ENCODE measurements at places on chromosomes 6 and 20.

DNA sequence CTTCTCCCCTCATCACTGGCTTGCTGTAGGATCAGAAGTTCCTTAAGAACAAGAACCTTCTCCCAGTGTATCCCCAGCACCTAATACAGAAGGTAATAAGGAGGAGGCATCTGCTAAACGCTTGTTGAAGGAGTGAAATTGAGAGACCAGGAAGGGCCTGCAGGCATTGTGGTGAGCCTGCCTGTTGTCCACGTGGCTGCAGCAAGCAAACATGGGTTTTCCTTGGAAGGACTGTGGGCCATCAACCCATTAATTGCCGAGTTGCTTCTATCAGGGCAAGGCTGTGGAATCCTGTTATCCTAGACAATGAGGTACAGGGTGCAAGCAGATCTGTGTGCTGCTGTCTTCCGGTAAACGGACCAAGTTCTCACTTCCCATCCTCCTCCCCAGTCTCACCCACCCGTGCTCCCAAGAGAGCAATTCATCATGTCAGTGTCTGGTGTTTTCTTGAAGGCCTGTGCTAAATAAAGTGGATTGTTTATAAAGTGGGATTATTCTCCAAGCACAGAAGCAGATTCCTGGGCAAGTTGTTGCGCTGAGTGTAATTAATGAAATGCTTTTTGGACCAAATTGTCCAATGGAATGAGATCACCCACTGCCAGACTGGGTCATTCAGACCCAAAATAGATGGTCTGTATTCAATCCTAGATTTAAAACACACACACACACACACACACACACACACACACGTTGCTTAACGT, 164.6 kb upstream of the CDYL start:
- DNase-seq: peak; percentile 58

GRCh38 chr6:30061858-30062458, 893 bp downstream of the POLR1H start:
- peak; percentile 36 for DNase-seq

GRCh38 chr6:157653521-157653920, 169.5 kb upstream of the SNX9 start:
- DNase-seq: no peak

- DNase-seq: no peak
Observed at GRCh38 chr20:59485576-59486454, 118.5 kb upstream of the PHACTR3 start.

DNA sequence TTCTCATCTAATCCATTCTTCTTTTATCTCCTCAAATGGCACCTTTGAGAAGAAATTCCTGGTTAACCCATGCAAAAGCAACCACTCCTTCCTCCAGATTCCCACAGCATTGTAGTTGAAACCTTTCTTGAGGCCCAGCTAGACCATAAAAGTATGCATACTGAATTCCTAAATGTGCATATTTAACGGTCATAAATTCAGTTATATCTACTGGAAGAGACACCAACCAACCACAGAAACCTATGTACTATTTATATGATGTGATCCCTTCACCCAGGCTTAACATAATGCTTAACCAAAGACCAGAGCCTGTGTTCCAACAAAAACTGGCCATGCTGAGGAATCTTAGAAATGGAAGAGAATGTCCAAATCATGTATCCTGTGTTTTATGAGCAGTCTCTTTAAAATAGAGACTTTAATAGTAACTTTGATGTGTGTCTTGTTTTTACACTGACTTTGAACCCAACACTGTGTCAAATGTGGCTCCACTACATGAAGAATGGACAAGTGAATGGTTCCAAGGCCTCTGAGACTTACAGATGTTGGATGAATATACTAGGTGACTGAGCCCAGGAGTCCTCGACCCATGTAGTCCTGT, 11.4 kb upstream of the TAF8 start:
- DNase-seq: no peak

DNA sequence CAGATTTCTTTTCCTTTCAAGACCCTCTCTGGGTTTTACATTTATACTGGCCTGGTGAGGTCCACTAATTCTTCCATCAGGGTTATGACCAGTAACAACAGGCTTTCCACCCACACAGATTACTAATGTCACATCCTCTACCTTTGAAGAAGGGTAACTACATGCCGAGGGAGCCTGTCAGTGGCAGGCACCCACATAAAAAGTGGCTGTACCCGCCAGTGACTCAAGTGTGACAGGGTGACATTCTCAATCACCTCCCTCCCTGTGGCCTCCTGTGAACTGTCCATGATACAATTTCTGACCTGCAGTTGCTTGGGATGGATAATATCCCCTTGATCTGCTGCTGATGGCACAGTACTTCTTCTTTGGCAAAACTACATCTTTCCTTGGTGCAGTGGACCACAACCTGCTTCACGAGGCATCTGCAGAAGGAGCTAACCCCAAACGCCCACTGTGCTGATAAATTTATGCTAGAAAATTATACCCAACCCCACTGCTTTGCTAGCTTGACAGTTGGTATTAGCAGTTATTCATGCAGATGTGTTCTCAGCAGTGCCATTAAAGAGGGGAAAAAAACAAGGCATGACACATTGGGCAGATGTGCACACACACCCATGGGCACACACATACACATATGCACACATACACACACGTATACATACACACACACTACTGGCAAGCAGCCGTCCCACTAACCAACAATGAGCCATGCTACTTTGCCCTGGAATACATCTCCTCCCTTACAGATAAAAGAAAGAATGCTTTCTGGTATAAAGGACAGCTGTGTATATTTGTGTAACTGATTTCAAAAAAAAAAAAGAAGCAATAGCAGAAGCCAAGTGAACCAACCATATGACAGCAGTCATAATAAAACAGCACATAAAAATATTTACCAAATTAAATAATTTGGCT, 20.8 kb downstream of the GFOD1 start:
- DNase-seq: no peak

- DNase-seq: peak; percentile 80
Observed at GRCh38 chr6:27332692-27333641, 20.9 kb upstream of the POM121L2 start.

DNA sequence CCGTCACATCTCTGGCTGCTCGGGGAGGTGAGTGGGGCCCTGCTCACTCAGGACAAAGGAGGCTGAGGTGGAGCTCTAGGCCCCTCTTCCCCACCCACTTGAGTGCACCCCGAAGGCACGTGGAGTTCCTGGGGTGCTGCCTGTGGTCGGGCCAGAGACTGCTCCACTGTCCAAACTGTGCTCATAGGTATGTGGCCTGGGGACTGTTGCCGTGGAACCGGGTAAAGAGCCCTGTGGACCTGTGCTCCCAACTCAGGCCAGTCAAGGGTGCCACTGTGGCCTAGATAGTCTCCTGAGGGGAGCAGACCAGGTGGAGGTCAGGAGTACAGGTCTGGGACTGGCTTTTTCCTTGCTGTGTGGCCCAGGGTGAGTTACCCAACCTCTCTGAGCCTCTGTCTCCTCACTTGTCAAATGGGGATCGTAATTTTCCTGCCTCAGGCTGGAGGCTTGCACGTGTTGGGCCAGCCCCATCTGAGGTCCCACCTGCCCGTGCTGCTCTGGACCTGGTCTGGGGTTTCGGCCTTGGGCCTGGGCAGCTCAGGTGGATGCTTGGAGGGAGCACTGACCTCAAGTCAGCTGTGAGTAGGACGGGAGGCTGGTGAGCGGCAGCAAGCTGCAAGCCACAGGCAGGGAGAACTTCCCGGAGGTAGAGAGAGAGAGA, 12.4 kb upstream of the NPBWR2 start:
- peak; percentile 3 for DNase-seq

DNA sequence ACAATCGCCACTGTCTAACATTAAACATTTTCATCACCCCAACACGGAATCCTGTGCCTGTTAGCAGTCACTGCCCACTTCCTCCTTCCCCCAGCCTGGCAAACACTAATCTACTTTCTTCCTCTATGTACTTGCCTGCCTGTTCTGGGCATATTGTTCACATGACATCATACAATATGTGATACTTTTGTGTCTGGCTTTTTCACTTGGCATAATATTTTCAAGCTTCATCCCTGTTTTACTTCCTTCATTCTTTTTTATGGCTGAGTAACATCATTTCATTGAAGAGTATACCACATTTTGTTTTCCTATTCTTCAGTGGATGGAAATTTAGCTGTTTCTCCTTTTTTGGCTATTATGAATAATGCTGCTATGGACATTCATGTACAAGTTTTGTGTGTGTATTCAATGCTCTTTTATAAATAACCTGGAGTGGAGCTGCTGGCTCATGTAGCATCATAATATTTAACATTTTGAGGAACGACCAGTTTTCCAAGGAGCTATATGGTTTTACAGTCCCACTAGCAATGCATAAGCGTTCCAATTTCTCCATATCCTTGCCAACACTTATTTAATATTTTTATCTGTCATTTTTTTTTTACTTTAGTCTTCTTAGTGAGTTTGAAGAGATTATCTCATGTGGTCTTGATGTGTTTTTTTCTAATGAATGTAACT, 360.1 kb downstream of the HDGFL1 start:
- no peak for DNase-seq

DNA sequence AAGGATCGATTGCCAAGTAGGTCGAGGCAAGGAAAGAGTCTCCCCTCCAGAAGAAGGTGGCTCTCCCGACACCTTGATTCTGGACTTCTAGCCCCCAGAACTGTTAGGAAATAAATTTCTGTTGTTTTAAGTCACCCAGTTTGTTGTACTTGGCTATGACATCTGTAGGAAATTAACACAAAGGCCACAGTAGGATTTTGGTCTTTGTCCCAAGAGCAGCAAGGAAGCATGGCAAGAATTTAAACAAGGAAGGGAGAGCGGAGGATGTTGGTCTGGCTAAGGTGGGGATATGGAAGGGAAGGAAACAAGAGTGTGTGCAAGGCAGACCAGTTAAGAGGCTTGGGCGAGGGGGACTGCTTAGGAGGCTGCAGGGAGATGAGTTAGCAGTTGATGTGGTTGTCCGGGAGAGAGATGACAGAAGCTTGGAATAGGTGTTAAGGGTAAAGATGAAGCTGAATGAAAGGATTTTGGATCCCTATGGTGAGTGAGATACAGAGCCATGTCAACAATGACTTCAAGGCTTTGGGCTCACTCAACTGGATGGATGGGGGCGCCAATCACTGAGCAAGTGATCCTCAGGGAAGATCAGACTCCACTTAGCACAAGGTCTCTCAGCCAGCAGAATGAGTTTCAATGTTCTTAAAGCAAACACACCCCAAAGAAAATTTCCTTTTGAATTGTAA, 140.5 kb upstream of the ZNF217 start:
- no peak for DNase-seq

GRCh38 chr20:57664476-57664875, 44.2 kb upstream of the ZBP1 start:
- no peak for DNase-seq

DNA sequence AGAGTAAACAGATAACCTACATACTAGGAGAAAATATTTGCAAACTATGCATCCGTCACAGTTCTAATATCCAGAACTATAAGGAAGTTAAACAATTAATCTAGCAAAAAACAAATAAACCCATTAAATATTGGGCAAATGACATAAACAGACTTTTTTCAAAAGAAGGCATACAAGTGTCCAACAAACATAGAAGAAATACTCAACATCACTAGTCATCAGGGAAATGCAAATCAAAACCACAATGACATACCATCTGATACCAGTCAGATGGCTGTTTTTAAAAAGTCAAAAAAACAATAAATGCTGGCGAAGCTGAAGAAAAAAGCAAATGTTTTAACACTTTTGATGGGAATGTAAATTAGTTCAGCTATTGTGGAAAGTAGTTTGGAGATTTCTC, 1117.7 kb upstream of the MAP3K7 start:
- peak; percentile 19 for DNase-seq

DNA sequence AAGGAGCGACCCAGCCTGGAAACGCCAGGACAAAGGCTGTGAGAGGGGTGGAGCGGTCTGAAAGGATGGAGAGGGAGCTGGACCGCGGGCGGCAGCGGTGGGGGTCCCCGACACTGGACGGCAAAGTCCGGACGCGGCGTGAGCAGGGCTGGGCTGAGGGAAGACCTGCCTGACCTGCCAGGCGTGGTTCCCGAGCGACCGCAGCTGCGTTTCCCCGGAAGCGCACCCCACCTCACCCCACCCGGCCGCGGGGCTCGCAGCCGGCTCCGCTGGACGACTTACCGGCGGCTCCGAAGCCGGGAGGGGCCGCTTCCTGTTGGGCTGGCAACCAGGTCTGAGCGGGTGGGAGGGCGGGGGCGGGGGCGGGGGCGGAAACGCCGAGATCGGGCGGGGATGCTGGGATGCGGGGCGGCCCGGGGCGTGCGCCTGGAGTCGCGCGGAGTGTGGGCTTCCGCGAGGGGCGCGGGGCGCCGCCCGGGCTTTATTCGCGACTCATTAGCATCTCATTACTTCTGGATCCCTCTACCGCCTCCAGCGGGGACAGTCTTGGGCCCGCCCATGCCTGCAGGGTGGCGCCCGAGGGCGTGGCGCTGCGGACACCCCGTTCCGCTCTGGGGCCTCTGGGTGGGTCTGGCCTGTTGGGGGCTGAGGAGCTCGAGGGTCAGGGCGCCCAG, at the start of gene MICAL1:
TSS of gene MICAL1 (minus strand) at position 336 of the 674 bp plus-strand sequence. CDS start 1,576 bp downstream, outside the sequence.
- no peak for DNase-seq

- DNase-seq: no peak
Observed at GRCh38 chr20:21105429-21106170, 558 bp downstream of the LINC00237 start.

GRCh38 chr6:25655723-25656122, 3.7 kb downstream of the SCGN start:
- DNase-seq: peak; percentile 21

All from fibroblast of mammary gland (primary cell).